ENCODE measurements at places on chromosomes 16 and 17.

GRCh38 chr17:43578699-43579565 is 32.8 kb upstream of the ETV4 start:
- peak; percentile 32 for DNase-seq

DNA sequence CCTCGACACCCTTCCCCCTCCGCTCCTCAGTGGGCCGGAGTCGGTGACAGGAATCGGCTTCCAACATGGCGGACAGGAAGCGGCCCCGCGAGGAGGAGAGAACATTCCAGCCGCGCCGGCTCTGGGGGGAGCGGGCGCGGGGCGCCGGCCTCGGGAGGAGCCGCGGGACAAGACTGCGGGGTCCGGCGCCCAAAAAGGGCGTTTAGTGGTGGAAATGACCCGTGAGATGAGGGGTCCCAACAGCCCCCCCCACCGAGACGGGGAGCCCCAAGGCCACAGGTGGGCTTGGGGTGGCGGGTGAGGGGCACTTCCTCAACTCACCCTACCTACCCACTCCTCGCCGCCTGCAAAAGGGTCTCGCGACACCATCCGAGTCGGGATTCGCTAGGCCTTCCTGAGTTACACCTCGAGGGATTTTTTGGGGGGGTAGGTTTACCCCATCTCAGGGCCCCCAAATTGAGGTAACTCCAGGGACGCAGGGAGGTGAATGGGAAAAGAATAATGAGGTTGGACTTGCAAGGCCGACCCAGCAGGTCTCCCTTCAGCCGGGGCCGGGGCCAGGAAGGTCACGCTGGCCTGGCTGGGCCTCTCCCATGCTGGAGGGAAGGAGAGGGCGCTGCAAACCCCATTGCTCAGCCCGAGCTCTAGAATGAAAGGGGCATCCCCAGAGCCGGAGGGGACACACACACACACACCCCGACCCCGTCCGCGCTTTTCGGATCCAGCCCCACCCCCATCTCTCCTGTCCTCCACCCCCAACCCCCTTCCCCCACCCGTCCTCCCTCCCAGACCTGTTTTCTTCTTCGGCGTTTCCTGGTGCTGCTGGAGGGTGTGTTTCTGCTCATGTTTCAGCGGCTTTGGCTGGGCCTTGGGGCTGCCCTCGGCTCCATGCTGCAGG is 707 bp downstream of the NUFIP2 start:
- peak; percentile 70 for DNase-seq

GRCh38 chr17:64006361-64007088 is 8.4 kb downstream of the PRR29 start:
- DNase-seq, result no peak

- no peak for DNase-seq
Measured at GRCh38 chr17:76390003-76390421, 5.6 kb downstream of the SPHK1 start.

DNA sequence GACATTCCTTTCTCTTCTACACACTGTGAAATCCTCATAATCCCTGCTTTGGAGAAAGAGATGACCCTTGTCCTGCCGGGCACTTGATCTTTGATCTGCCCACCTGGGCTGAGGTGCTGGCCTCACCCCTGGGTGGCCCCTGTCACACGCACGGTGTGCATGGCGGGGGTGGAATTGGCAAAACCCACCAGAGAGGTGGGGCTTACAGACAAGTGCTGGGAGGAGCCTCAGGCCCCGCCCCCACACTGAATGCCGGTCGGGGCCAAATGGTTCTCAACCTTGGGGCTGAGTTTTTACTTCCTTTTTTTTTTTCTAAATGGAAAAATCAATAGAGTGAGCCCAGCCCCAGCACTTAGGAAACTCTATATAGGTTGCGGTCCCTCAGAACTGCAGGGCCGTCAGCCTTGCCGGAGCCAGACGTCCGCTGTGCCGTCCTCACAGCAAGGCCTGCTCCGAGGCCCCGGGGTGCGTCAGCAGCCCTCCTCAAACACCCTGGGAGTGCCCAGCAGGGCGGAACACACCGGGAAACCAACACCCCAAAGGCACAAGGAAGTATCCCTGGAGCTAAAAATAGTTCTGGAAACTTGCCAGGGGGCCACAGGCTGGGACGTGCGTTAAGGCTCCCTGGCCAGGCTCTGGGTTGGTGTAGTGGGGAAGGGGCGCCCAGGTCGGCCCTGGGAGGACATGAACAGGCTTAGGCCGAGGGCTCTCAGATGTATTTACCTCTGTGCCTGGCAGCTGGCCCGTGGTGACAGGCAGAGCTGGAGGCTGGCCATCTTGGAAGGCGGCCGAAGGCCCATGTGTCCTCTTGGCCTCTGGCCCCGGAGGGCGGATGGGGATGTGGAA is 11.0 kb downstream of the GPRC5C start:
- DNase-seq, result peak; percentile 51

DNA sequence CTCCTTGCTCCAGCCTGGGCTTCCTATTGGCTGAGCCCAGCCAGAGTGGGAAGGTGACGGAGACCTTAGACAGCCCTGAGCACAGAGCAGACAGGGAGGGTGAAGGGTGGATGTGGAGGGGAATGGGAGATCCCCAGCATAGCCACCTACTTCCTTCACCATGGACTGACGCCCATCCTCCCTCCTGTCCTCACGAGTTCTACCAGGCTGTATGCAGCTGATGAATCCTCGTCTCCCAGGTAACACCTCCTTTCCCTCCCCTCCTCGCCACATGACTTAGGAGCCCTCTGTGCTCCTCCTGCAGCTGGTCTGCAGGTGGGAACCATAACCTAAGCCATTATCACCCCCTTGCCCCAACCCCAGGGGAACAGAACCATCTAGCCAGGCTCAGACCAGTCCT is 9.0 kb upstream of the CRHR1 start:
- DNase-seq, result no peak

DNA sequence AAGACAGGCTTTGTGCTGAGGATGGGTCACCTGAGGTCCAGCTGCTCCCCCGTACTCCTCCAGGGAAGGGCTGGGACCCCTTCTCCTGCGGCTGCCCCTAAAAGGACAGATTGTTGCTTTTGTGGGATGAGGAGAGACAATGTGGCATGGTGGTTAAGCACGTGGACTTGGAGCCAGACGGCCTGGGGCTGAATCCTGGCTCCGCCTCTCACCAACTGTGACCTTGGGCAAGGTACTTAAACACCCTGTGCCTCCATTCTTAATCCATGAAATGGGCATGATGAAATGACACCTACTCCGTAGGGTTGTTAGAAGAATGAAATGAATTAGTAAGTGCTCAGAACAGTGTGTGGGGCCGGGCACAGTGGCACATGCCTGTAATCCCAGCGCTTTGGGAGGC is 39.6 kb upstream of the PLCG2 start:
- no peak for DNase-seq

DNA sequence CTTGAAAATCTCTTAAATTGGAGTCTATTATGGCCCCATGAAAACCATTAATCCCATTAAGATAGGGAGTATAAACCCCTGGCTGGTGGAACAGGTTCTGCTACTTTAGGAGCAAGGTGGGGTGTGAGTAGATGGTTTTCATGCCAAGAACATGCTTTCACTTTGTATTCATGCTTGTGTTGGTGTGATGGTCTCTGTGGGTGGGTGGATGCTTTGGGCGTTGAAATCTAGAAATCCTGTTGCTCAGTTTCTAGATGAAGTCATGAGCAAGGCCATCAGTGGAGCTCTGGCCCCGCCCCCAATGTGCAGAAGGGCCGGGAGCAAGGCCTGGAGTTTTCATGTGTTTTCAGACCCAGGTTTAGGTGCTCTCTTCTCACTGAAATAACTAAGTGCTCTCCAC is 20.1 kb downstream of the PLD6 start:
- peak; percentile 52 for DNase-seq

DNA sequence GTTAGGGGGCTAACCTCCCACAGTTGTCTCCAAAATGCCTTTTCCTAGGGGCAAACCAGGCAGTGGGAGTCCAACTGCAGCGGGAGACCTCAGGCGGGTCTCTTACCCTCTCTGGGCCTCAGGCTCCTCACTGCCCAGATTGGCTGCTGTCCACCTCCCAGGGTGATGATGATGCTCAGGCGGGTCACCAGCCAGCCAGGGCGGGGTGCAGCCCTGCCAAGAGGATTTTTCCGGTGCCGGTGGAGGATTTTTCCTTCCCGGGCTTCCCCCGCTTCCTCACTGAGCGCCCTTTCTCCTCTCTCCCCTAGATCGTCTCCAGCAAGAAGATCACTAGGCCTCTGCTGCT is 22.8 kb downstream of the CPNE2 start:
- no peak for DNase-seq

- DNase-seq, result no peak
Measured at GRCh38 chr17:62791767-62792446, 16.2 kb downstream of the MARCHF10 start.

DNA sequence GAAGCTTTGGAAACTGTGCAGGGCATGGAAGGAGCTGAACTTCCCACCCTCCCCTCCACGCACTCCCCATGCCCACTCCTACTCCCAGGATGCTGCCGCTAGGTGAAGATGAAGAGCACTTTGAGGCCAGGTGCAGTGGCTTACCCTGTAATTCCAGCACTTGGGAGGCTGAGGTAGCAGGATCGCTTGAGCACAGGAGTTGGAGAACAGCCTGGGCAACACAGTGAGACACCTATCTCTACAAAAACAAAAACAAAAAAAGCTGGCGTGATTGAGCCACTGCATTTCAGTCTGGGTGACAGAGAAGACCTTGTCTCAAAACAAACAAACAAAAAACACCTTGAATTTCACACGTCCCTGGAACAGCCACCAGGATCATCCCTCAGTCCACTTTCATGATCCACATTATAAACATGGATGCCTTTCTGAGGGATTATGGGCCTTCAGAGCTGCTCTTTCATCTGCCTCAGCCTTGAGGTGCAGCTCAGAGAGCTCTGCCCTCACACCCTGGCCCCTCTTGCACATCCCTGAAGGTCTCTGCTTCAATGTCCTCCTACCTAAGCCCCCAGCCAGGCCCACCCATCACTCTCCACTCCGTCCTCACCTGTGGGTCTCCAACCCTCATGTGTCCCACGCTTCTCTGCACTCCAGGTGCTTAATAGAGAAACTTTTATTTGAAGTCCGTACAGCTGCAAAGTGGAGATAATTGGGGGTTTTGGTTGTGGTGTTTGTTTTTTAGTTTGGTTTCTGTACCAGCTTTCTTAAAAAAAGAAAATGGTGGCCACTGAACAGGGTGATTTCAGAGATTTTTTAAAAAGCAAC is 25.8 kb downstream of the PHB1 start:
- no peak for DNase-seq

DNA sequence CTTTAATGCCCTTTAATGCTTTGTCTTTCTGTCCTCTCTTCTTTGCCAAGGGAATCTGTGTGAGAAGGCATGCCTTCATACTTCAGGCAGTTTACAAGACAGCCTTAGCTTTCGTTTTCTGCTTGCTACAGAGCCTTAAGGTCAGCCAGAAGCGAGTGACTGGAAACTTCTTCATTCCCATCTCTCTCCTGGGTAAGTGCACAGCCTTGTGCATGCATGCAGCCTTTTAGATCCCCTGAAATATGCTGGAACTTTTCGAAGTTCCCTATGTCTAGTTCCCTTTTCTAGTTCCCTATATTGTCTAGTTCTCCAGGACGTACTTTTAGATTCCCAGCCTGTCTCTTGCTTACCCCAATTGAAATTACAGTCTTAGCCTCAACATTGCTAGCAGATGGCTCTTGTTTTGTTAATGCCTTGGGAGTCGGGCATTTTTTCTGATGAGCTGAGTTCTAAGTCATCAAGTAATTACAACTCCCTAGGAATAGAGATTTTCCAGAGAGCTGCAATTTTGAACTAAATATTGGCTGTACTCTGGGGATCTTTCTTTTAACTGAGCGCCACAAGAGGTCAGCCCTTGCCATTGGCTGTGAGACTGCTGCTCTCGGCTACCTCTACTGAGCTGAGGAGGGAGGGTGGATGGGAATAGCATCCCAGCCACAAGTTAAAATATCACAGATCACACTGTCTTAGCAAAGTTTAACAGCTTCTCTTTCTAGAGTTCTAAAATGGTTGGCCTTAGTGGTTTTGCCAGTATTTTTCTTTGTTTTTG is 22.7 kb upstream of the PPM1D start:
- no peak for DNase-seq

- no peak for DNase-seq
Measured at GRCh38 chr16:50449800-50450199, 81.0 kb upstream of the BRD7 start.

DNA sequence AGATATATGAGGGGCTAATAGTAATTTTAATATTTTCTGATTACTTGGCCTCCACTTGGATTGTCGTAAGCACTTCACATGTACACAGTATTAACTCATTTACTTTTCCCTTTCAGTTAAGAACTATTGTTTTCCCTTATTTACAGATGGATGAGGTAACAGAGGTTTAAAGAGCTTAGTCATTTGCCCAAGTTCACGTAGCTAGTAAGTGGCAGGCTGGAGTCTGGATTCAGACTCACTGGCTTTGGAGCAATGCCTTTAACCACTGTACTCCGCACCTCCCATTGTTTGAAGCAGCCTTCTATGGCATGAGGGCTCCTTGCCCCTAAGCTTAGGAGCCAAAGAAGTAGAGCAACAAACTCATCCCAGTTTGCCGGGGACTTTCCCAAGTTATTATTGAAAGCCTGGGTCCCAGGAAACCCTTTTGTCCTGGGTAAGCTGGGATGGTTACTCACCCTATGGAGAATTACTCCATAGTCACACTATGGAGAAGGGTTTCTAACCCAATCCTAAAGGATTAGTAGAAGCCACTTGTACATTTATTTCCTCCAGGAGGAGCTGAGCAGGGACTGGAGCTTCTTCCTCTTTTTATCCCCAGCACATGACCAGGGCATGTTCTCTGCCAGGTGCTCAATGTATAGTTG is 12.3 kb downstream of the FOXL1 start:
- no peak for DNase-seq

DNA sequence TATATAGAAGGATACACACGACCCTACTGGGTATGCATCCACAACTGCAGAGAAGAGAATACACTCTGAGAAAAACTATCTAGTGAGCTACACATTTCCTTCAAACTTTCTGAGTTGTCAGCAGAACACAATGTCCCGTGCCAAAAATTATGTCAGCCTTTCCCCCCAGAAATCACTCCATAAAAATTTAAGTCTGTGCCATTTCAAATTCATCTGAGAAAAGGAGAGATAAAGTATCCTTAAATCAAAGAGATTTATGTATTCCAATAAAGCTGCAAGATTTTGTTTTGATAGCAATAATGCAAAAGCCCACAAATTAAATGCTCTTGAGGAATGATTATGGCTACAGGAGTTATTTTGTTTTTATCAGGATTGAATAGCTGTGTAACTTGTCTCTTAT is 760.1 kb downstream of the CDH11 start:
- DNase-seq, result no peak

DNA sequence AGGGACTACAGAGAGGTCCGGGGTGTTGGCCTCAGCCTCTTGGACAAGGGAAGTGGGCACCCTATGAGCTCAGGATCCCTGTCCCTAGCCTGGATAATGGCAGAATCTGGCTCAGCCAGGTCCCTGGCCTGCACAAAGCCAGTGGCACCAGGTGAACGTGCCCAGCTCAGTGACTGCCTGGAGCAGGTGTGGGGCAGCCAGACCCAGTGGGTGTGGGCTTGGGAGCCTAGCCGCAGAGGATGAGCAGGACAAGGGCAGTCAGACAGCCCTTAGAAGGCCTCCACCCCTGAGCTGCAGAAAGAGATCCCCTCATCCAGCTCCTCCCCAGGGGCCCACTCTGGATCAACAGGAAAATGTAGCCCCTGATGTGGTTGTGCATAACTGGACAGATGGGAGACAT is 585.3 kb downstream of the KCNJ18 start:
- DNase-seq, result no peak

- DNase-seq, result no peak
Measured at GRCh38 chr17:76280650-76281049, 15.5 kb downstream of the UBALD2 start.

GRCh38 chr17:81523402-81524038 is 4.7 kb upstream of the FSCN2 start:
- no peak for DNase-seq

All from activated naive CD8-positive, alpha-beta T cell treated with anti-CD3 and anti-CD28 coated beads, Interleukin-2, amount 50 U/mL, for 24 hours (primary cell).